ENCODE measurements at places on chromosomes 13 and 19. TPM values are rescaled to one million over a fixed set of nuclear protein-coding genes. Genes with fewer than 3 reads are reported as not detected.

GRCh38 chr13:23600534-23600933 lies 30.3 kb downstream of the TNFRSF19 start:
- DNase-seq: no peak

DNA sequence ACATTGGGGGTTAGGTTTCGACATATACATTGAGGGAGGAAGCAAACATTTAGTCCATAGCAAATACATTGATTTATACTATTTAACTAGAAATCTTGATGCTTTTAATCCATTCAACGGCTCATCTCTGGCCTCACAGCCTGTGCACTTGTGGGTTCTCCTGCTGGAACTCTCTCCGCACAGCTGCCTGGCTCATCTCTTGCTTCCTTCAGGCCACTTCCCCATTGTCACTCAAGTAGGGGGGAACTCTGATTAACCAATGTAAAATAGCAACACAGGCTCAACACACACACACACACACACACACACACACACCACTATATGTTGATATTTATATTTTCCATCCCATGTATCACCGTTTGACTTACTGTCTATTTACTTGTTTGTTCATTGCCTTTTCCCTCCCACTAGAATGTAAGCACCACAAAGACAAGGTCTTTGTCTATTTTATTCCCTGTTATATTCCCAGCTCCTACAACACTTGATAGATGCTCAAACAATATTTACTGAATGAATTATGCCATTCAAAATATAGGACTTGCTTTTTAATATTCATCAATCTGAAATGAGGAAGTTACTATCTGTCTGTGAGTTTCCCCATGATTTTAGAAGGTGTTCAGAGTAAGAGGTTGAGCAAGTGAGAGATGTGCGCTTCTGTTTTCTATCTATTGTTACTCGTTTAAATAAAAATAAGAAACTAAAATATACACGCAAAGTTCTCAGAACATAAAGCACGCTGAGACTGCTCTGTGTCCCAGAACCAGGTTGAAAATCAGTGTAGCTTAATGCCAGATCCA lies 29.8 kb upstream of the PABPC3 start:
- no peak for DNase-seq

GRCh38 chr13:37357548-37357947 lies 241.0 kb downstream of the POSTN start:
- DNase-seq: no peak

- DNase-seq: no peak
Observed at GRCh38 chr19:31350693-31351055, 1.4 kb upstream of the TSHZ3 start.

DNA sequence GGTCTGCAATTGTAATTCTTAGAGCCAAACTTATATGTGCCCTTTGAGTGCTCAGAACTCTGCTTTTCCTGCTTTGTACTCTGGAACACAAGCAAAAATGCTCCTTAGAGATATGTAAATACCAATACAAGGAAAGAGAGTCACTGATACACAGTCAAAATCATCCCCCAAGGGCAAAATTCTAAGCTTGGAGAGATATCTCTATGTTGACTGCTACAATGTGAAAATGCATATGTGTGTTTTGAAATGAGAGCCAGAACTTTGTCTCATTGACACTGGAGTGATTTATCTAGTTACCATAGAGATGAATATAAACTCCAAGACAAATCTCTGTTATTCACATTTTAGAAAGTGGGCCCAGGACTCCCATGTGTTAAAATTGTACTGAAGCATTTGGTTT lies 494.8 kb upstream of the SLITRK1 start:
- DNase-seq: peak; percentile 4

DNA sequence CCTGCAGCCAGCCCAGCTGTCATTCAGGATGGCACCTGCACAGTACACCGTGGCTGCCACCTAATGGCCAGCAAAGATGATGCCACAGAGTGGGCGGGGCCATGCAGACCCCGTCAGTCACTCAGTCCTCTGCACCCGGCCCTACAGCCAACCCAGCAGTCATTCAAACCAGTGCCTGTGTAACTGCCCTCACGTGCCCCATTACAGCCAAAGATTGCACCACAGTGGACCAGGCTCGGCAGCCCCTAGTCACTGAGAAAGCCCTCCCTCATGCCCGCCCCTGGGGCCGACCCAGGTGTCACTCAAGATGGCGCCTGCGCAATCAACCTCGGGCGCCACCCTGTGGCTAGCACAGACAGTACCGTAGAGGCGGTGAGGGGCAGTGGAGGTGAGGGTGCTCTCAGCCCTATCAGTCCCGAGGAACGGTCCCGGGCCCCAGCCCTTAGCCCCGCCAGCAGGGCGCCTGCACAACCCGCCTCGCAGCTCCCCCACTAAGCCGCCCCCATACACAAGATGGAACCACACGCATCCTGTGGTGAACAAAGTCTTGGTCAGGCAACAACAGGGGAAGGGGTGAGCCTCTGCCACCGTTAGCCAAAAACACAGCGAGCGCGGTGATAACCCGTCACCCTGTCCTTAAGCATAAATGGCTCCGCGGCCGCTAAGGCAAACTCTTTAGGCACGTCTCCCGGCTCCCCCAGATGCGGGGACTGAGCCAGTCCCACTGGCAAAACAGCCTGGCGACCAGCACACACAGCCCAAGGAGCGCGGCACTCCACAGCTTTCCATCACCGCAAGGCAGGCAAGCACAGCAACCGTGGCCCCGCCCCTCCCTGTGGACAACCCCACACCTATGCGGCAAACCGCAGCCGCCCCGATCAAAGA lies 2.3 kb downstream of the PEG3 start:
- peak; percentile 55 for DNase-seq

DNA sequence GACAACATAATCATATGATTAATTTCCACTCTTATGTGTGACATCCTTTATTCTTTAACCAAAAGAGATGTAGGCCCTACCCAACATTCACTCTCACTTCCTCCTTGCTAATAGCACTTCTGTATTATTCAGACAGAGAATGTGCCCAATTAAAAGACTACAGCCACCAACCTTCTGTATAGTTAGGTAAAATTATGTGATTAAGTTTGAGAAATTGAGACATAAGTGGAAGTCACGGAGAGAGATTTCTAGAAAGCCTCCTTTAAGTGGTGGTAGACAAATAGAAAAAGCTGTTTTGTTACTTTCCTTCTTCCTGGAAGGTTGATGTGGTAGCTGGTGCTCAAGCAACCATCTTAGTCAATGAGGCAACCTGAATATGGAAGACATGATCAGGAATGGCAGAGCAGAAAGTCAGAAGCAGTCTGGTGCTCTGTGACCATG lies 14.8 kb downstream of the EPSTI1 start:
- DNase-seq: no peak

DNA sequence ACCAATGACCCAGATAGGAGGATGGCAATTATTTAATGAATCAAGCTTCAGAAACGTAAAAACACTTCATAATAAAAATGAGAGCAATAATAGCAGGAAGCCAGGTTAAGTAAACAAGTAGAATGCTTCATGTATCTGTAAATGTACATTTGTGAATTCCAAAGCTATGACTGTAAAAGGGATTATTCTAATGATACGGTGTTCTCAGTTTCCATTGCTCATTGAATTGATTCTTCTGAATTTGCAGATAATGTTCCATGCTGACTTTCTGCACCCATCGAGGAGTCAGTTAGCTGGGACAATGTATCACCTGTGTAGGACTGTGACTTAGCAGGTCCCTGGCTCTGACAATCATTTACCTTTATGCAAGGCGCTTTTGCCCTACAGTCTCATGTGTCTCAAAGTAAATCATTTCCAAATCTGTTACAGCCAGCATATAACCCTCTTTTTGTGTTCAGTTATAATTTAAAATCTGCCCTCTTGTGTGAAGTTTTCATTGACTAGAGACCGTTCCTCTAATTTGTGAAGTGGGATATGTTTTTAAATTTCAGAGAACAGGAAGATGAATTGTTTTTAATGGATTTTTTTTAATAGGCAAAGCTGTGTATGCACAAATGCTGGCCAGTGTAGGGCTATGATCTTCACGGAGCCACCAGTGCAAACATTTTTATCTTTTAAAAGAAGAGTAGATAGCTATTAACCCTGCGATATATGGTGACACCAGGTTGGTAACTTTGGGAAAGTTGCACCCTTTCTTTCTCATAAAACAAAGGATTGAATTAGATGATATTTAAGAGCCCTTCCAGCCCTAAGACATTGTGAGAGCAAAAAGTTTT lies 267.1 kb downstream of the KLF5 start:
- DNase-seq: no peak

DNA sequence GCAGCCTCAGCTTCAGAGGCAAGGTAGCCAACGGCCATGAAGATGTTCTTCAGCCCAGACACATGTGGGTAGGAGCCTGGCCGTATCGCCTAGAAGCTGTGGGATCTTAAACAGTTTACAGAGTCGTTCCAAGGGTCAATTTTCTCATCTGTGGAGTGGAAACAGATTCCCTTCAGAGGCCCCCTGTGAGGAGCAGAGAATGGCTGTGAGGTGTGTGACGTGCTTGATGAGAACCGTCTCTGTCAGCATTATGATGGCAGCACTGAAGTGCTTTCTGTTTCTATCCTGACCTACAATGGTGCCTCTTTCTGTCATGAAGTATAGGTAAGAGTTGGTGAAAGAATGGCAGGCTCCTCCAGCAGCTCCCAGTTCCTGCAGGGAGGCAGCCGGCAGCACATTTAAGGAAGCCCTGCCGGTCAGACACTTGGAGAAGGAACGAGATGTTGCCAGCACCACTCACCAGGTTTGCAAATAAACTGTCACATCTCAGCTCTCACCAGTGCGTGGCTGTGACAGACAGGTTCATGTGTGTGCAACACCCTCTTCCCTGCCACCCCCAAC lies 277.3 kb downstream of the FOXO1 start:
- DNase-seq: no peak

- no peak for DNase-seq
Observed at GRCh38 chr13:45207319-45207718, 6.5 kb upstream of the KCTD4 start.

GRCh38 chr13:83546476-83546875 lies 335.8 kb downstream of the SLITRK1 start:
- no peak for DNase-seq

GRCh38 chr13:83881140-83881684 lies 1.1 kb downstream of the SLITRK1 start:
- DNase-seq: no peak

DNA sequence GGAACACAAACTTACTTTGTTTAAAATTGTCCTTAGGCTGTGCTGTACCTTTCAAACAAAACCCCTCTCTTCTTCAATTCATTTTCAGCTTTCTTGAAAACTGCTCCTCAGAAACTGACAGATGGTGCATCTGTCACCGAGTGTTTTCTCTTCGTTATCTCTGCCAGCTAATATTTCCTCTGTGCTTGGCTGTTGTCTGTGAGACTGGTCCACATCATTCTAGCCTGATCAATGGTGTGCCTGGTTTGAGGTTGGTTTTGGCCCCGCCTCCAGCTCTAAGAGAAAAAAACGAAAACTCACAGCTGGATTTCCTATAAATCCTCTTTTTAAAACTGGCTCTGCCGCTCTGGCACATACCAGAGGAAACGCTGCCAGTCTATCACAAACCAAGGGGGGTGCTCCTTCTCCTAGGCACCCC lies 79.7 kb downstream of the STARD13 start:
- no peak for DNase-seq

DNA sequence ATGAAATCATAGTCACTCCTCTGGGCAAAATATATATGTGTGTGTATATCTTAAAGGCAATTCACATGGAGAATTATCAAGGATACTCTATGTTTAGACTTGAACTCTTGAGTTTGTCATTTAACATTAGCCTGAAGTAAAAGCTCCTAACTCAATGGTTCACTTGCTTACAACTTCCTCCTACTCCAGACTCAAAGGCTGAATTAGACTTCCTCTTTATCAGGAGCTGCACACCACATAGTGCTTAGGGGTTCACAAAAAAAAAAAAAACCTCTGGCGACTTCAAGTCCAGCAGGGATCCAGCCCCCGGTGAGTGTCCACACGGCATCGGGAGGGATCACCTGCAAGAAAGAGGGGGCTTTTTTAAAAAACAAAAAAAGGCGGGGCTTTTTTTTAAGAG lies 68.2 kb upstream of the LSM14A start:
- DNase-seq: no peak

DNA sequence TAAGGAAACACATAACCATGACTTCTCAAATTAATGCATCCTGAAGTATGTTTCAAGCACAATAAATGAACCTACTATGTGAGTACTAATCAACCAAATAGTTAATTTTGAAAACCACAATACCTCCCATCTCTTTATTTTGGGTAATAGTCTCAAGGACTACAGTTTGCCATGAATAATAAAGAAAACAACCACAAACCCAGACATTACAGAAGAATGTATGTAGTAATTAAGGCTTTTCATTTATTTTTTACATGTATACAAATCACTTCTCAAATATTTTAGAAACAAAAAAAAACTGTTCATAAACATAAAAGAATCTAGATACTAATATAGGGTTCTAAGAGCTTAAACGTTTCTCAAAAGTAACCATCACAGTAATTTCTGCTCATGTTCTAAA lies 6.8 kb downstream of the KATNAL1 start:
- no peak for DNase-seq

DNA sequence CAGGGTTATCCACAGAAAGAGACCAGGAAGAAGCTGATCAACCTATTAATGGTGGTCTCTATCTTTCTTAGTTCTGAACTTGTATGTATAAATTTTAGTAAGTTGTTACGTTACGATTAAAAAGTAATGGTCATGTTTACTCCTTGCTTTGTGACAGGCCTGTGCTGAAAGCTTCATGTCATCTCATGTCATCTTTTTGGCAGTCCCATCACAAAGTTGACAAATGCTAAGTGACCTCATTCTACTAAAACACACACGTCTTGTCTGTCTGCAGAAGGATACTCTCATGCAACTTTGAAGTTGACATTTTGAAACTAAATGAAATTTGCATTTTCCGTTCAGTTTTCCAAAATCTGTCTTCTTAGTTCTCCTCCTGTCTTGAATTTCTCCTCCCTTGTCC lies 345.9 kb downstream of the DNAJC15 start:
- no peak for DNase-seq

DNA sequence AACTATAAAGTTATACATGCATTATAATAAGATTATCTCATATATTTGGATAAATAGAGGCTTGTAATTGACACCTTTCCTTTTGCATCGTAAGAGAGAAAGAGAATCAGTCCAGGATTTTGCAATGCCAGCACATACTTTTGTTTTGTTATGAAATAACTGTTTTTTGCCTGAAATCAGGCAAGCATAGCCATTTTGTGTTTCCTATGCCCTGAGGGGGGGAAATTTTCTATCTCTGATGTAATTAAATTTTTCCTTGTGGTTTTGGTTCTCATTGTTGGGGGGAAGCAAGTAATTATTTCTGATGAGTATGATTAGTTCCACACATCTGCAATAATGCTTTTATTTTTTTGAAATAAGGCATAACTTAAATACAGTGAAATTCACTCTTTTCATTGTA lies 229.4 kb downstream of the NDFIP2 start:
- no peak for DNase-seq

The RELB gene
- polyA plus RNA-seq: 8.9 TPM

The ZNF799 gene
- 4.4 TPM for polyA plus RNA-seq

The RUBCNL gene
- 0.63 TPM for polyA plus RNA-seq

The CGB1 gene
- polyA plus RNA-seq: not detected

The KLK15 gene
- polyA plus RNA-seq: not detected

The MICU2 gene
- 34.0 TPM for polyA plus RNA-seq

The ZNF492 gene
- polyA plus RNA-seq: 0.23 TPM

The ERICH4 gene
- not detected for polyA plus RNA-seq

The ALG11 gene
- polyA plus RNA-seq: 9.1 TPM

The CD209 gene
- 5.3 TPM for polyA plus RNA-seq

The APOC4 gene
- polyA plus RNA-seq: not detected

The LENG9 gene
- 6.2 TPM for polyA plus RNA-seq

The RGL3 gene
- polyA plus RNA-seq: 6.5 TPM

The EPS8L1 gene
- polyA plus RNA-seq: 8.1 TPM
